Activated CD4-positive, alpha-beta T cell treated with anti-CD3 and anti-CD28 coated beads for 24 hours (primary cell): ENCODE measurements at places on chromosomes 7 and 10.

DNA sequence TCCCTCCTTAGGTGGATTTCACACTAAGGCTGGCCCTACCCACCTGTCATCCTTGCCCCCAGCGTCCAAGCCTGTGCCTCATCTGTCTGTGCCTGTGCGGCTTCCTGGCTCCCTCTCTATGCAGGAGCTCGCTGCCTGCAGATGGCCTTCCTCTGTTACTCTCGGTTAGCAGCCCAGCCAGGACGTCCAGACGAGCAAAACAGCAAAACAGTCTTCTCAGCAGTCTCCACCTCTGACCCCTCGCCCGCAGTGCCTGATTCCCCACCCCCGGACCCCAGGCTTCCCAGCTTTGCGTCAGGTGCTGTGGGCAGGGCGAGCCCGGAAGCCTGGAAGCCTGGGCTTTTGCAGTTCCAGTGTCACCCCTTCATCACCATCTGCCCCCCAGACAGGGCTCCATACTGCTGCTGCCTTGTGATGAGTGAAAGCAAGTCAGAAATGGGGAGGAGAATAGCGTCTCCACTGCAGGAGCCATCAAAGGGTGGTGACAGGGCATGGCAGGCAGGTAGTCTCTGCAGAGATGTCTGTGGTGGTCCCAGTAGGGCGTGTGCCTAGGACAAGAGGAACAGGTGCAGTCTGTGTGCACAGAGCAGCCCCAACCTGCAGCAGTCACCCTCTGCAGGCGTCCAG, 88.5 kb downstream of the ADCY1 start:
- DNase-seq = no peak

DNA sequence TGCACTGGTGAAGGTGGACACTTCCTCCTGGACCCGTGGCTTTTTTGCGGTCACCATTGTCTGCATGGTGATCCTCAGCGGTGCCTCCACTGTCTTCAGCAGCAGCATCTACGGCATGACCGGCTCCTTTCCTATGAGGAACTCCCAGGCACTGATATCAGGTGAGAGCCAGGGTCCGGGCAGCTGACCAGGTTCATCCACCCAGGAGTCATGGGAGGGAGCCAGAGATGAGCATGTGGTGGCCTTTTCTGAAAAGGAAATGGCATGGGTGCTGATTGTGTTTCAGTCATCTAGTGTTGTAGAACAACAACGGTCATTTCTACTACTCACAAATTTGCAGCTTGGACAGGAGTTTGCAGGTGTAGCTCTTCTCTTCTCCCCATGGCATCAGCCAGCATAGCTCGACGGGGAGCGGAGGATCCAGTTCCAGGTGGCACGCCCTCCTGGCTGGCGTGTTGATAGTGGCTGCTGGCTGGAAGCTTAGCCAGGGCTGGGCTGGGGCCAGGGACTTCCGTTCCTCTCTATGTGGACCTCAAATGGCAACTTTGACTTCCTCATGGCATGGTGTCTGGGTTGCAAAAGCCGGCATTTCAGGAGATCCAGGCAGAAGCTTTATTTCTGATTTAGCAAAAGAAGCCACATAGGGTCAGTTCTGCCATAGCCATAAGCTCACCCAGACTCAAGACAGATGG, 32.7 kb downstream of the SLC29A3 start:
- DNase-seq = no peak

DNA sequence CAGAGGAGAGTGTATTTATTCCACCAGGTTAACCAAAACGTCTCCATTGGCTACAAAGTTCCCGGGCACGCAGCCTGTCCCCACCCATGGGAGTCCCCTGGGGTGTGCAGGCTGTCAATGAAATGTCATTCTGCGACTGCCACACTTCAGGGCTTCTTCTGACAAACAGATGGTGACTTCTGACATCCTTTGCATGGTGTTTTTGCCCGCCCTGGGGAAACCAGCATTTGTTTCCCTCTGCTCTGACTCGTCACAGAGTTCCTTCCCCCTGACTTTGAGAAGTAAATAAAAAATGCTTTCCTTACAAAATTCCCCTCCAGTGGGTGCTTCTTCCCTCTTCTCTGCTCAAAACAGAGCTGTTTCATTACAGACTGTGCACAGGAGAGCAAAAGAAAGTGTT, 38.2 kb downstream of the TNS3 start:
- DNase-seq = no peak

GRCh38 chr7:80047856-80048459, 86.7 kb upstream of the GNAI1 start:
- no peak for DNase-seq

GRCh38 chr7:40475681-40475982, 340.8 kb downstream of the SUGCT start:
- DNase-seq = no peak

DNA sequence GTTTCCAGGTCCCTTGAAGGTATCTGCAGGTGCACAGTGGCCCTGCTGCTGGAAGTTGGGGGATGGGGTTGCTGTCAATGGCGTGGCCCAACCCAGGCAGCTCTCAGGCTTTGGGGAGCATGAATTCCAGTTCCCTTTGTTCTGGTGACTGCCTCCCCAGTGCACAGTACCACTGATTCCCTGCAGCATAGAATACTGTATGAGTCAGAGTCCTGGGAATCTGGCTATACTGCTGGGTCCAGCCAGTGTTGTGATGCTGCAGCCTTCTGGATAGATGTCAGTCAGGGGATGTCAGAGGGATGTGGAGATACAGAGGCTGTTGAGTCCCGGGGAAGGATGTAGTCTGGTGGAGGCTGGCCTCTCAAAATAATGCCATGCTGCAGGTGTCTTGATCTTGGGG, 99.3 kb downstream of the LANCL2 start:
- DNase-seq = no peak

- no peak for DNase-seq
These were observed 30.5 kb downstream of the CREB5 start for GRCh38 chr7:28442540-28443420.

DNA sequence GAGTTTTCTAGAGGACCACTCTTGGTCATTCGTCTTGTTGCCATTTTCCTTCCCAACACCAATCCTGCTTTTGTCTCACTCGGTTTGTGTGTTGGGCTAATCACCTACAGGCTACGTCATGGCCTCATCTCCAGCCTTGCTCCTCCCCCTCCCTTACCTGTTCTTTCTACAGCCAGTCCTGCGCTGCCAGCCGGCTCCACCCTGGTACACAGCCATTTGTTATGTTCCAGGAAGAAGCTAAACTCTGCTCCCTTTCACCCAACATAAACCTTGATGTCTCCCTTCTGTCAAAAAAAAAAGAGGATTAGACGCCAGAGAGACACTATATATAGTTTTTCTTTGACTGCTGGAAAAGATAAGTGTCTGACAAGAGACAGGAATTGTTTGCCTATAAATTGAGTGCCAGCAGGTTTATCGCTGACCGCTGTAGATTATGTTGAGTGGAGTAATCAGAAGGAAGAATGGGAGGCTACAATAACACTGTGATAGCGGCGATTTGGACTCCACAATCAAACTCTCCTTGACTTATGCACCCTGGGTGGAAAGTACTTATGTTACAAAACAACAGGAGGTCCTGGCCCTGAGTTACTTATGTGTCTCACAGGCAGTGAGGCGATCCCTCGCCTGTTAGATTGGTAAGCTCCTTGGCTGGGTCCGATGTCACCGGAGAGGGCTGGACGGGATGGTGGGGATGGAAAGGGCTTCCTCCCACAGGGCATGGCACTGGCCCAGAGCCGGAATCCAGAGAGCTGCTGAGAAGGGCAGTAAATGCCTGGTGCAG, 171.3 kb upstream of the BMPER start:
- DNase-seq = no peak

DNA sequence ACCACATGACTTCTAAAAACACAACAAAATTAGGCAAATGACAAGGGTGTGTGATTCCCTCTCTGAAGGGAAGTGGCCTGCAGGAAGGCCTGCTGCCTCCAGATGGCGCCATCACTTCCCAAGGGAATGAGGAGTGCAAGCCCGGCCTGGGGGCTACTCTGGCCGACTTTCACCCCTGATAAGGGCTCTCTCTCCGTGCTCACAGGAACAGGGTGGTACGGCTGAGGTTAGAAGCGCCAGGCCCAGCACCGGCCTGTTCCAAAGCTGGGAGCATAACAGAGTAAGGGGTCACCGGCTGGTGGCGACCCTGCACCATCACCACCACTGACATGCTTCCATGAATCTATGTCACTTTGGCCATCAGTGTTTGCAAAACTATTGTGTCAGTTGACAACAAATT, 13.1 kb downstream of the RBP3 start:
- DNase-seq = no peak

- DNase-seq = no peak
These were observed 22.6 kb upstream of the CPN1 start for GRCh38 chr10:100104300-100104699.

GRCh38 chr7:25167262-25167843, 42.3 kb upstream of the CYCS start:
- no peak for DNase-seq

GRCh38 chr7:12769444-12769843, 82.0 kb downstream of the ARL4A start:
- no peak for DNase-seq

GRCh38 chr10:133400624-133401424, 6.9 kb downstream of the MTG1 start:
- DNase-seq = no peak

DNA sequence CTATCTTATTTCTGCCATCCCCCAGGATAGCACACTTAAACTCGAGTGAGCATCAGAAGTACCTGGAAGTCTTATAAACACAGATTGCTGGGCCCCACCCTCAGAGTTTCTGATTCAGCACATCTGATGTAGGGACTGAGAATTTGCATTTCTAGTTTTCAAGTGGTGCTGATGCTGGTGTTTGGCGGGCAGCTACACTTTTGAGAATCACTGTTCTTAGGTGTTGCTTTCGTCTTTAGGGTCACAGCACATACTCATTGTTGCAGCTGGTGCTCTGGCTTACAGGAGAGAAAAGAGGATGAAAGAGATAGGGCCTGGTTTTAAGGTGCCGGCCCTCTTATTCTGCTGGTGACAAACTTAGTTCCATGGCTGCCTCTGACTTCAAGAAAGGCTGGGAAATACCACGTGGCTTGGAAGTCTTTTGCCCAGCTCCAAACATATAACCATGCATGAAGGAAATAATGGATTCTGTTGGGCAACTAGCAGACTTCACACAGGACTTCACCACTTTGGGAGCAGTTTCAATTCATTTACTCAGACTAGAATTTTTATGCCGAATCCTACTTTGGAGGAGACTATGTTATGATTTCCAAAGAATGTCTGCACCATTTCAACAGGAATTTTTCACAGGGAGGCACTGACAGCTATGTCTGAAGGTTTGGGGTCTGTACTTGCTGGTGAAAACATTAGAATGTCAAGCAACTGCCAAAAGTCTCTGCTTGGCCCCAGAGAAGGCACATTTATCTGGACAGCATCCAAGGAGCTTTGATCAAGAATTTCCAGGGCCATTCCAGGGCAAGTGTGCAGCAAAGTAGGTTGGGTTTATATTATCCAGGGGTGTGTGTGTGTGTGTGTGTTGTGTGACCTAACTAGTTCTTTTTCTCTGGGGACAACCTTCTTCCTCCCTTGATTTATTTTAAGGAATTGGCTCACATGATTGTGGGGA, 6.9 kb upstream of the MINDY4 start:
- no peak for DNase-seq

- no peak for DNase-seq
These were observed 13.4 kb downstream of the C10orf71 start for GRCh38 chr10:49312246-49312869.

DNA sequence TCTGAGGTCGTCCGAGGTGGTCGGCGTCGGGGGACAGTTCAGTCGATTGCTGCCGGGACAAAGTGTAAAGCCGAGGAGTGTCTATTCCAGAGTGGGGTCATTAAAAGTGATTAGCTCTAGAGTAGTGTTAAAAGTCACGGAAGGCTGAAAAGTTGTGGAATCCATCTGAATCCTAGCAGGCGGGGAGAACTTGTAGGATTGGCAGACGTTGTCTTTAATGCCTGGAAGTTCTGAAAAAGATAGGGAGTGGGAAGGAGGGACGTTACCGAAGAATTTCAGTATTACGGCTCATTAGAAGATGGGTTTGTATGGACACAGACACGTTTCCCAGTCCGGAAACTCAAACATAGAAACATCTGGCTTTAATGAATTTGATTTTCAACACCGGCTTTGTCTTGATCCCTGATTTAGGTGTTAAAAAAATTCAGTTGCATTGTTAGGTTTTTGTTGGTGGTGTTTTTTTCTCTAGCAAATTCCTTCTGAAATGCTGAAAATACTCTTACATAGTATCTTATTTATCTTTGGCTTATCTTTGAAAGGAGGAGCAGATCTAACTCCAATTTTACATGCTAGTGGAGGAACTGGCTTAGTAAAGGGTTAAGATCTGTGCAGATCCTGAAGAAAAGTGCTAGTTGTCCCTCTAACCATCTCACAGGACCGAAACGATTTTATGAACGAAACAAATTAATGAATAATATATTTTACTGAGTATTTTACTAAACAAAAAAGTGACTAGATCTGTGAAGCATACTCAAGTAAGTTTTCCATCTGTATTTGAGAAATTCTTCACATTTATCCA, 900 bp downstream of the MKLN1 start:
- DNase-seq = no peak

DNA sequence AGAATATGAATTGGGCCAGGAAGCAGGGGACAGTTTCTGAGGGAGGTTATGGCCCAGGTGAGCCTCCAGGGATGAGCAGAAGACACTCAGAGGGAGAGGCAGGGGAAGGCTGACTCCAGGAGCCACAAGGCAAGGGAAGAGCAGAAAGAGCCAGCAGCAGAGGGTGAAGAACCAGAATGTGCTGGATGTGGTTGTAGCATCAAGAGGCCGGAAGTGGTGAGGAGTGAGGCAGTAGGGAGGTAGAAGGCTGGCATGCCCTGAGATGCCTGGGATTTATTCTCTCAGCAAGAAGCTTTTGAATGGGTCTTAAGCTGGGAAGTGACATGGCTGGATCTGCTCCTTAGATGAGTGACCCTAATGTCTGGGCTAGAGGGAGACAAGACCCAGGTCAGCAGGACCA, 311.7 kb downstream of the DOCK4 start:
- no peak for DNase-seq

DNA sequence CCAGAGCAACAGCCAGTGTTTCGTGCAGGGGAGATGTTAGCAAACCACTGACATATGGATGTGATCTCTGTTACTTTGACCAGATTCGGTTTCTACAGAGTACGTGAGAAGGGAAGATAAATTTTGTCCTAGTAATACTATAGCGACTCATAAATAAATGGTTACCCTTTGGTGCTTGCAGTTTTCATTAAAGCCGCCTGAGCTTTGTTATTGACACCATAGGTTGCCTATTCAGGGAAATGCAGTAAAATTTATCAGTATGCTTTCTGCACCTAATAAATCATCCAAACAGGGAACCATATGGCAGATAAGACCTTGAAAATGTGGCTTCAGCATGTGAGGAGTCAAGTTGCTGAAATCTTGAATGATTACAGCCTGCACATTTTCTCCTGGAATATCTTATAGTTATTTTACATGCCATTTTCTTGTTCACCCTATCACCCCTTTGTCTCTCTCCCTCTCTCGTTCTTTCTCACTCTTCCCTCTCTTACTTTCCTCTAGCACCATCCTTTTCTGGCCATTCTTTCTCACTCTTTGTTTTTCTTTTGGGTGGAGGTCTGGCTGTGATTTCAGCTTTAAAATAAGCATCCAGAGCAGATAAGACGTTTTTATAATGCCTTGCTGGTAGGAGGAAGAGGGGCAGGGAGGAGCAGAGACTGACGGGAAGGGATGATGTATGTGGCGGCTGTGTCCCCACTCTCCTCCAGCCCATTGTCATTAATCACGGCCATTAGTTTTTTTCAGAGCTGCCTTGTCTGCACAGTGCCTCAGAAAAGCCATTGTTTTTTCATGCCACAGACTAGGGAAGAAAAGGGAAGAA, 182.5 kb downstream of the LRMDA start:
- no peak for DNase-seq
